ENCODE measurements at places on chromosomes 3 and 15.
A peak's percentile ranks its signal among the peaks of the same experiment; 100 is the strongest.

DNA sequence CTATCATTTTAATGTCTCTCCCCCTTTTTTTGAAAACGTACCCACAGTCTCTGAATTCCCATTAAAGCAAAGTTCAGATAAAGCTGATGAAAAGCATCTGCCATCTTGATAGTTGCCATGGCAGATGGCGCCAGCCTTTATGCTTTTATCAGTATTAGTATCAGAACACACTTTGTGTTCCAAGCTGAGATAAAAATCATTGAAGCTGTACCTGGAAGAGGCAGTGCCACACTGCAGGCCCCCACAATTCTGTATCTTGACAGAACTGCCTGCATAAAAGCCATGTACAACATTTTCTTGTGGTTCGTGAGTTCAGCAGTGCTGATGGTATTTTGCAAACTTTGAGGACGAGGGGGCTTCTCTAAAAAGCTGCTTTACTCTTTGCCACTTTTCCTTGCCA lies 311.7 kb downstream of the SATB1 start:
- DNase-seq = no peak

DNA sequence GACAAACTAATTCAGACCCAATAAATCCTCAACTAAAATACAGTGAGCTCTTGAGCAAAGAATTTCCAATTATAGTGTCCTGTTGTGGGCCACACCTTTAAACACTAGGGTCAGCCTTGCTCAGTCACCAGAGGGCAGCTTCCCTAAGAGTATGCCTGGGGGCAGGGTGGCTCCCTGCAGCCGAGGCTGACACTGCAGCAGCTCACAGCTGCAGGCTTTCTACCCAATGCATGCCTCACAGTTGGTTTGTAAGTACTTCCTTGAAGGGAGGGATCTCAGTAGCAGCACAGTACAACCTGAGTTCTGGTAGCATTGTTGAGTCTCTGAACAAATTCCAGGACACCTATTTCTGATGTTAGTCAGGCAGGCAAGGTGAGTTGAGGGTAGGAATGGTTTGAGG lies 335.6 kb downstream of the TUSC7 start:
- DNase-seq = no peak

DNA sequence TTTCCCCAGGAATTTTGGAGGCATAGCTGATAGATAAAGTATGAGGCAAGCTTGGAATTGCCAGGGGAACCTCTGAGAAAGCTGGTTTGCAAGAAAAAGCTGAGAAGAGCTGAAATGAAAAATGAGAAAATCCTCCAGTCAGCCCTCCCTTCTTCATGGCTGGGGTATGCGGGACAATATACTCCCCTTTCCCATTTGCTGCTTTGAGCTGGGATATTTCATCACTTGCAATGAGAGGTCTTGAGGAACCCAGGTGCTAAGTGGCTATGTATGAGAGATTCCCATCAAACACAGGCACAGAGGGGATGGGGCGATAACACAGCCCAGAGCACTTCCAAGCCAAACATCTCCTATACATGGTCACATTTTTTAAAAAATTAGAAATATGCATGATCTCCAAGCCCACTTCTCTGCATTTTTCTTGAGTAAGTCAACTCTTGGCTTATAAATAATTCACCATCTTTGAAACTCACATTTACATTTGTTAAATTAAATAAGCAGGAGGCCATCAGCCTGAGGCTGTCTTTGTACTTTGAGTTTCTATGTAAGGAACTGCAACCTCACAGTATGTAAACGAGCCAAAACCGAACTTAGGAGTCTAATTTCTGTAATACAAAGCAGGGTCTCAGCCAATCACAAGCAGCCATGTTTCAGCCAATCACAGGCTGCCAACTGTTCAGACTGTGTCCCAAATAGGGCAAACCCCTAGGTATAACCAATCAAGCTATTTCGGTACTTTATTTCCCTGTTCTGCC lies 983.6 kb upstream of the NR2F2 start:
- no peak for DNase-seq

GRCh38 chr3:148030975-148031374 lies 621.8 kb downstream of the ZIC1 start:
- no peak for DNase-seq

GRCh38 chr3:72520690-72521308 lies 327.4 kb downstream of the SHQ1 start:
- DNase-seq = no peak

DNA sequence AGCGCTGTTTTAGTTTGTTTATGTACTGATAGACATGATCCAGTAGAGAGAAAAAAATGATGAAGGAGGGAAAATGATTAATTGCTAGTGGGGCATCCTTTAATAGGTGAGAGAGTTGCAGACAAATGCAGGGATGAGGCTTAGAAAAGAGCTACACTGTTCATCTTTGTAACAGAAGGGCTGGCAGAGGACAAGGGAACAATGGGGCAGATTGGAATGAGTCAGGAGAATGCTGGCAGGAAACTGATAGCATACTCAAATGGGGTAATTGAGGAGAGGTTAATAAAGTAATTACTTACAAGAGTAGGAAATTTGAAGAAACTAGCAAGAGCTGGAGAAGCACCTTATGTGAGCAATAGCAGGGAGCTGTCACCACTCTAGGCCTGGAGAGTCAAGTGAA lies 170.9 kb downstream of the OXSM start:
- DNase-seq = no peak

GRCh38 chr15:83880529-83880928 lies 226.6 kb downstream of the ADAMTSL3 start:
- no peak for DNase-seq

DNA sequence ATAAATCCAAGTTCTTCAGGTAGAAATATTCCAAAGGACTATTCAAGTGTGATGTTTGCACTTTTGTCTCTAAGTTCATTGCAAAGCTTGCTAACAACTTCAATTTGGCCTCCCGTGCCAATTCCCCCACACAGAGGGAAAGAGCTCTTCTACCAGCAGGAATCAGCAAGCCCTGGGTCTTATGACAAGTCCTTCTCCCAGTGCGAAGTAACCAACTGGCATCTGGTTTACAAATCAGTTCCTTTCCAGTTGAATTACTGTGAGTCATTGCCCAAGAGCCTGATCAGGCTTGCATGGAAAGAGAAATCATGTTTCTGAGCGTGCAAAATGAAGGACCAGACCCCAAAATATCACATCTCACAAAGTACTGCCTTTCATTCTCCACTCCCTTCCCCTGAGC lies 62.7 kb upstream of the SLCO3A1 start:
- DNase-seq = no peak

DNA sequence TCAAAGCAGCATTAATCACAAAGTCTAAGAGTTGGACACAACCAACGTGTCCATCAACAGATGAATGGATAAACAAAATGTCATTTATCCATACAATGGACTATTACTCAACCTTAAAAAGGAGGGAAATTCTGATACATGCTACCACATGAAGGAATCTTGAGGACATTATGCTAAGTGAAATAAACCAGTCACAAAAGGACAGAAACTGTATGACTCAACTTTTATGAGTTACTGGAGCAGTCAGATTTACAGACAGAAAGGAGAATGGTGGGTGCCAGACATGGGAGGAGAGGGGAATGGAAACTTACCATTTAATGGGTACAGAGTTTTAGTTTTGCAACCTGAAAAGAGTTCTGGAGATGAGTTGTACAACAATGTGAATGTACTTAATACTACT lies 43.0 kb upstream of the SEC13 start:
- no peak for DNase-seq

DNA sequence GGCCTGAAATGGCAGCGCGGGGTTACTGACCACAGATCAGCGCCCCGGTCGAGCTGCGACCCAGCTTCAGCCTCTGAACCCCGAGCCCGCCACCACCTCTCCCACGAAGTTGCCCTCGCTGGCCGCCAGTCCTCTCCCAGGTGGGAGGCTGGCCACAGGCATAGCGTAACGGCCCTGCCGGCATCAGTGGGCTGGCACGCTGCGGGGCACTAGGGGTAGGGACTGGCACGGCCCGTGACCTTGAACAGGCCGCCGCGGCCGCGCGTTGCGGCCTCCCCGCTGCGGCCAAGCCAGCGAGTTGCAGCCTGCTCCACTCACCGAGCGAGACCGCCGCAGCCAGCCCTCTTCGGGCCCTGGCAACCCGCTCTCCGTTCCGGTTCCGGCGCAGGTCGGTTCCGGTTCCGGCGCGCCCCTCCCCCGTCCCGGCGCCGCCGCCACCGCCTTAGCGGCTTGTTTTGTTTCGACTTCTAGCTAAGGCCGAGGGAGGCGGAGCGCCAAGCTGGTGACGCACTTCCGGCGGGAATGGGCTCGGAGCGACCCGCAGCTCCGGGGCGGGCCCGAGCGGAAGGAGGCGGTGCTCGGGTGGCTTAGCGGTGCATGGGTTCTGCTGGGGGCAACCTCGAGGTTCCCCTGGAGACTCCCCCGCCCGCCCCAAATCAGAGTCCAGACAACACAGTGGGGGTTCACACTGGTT lies at the start of gene USP19:
Gene USP19, minus strand, starts transcription at position 386 of the 694 bp plus-strand sequence. CDS start 1,678 bp downstream, outside the sequence.
- DNase-seq = peak; percentile 90

- DNase-seq = no peak
Measured at GRCh38 chr15:76059320-76060117, at the start of gene TMEM266. TSS of gene TMEM266 (plus strand) at chr15:76059985. CDS start at chr15:76134264, 74,279 bp downstream.

All from T-helper 1 cell (primary cell).